CD8-positive, alpha-beta memory T cell (primary cell): ENCODE measurements at places on chromosomes 1 and 21. TPM values are rescaled to one million over a fixed set of nuclear protein-coding genes. Genes with fewer than 3 reads are reported as not detected.

Gene PADI4
- total RNA-seq, result 0.26 TPM

Gene PRELP
- total RNA-seq, result not detected

DNA sequence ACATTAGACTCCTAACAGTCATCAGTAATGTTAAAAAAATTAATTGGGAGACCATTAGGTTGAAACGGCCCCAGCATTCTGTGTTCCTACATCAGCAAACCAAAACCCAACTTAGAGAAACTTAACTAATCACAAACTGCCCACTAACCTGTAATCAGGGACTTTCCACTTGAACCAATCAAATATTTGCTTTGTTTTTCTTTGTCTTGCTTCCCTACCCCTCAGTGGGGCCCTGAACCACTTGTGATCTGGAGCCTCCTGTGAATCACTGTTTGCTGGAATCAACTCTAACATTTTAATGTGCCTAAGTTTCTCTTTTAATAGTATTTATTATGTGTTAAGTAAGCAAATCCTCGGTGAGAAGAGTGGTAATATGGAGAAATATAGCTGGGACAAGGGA is 64.0 kb downstream of the ABCA4 start:
- no peak for DNase-seq

- no peak for DNase-seq
Observed at GRCh38 chr1:29752141-29752540, 515.8 kb downstream of the PTPRU start.

DNA sequence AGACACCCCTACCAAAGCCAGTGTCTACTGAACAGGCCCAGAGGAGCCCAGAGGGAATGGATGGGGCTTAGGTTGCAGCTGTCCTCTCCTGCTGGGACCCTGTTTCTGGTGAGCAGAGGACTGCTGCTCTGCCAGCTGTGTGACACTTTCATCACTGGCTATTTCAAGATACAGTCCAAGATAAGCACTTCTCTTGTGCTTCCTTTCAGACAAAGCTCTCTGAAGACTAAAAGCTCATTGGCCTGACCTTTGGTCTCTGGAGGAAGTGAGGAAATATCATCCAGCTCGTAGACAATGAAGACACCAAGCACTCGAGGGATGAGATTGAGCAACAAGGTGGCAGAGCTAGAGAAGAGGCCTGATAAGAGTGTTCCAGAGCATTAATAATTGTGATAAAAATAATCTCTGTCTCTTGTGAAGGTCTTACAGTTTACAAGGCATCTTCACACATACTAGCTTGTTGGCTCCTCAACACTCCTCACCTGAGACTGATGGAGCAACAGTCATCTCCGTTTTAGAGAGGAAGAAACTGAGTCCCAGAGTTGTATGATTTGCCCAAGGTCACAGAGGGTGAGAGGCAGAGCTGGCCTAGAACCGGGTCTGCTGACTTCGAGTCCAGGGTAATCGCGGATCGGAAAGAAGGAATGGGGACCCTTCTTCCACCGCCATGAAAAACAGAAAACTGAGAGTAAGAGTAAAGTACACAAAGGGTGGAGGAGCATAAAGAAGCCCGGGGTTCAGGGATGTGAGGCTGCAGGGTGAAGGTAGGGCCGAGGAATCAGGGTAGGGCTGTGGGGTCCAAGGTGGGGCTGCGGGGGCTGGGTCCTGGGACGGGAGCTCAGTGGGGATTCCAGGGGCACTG is 666 bp downstream of the PAFAH2 start:
- no peak for DNase-seq

GRCh38 chr1:215082532-215083382 is at the start of gene KCNK2:
Gene KCNK2 (plus strand): TSS chr1:215082737. CDS start chr1:215083386, 649 bp downstream.
- DNase-seq, result no peak
